ENCODE measurements at places on chromosomes 6 and 20. TPM values are rescaled to one million over a fixed set of nuclear protein-coding genes. Genes with fewer than 3 reads are reported as not detected.

GRCh38 chr6:168126566-168127383 lies 47.8 kb upstream of the FRMD1 start:
- H3K27me3 ChIP-seq, result no peaks in the 10 kb centered on the region
- DNase-seq, result no peak
- no peak overlapping the region for H3K27ac ChIP-seq
- no peaks in the 10 kb centered on the region for H3K36me3 ChIP-seq

GRCh38 chr6:155782320-155782731 lies 326.7 kb upstream of the NOX3 start:
- peak; percentile 30 for DNase-seq
- no peaks in the 10 kb centered on the region for H3K36me3 ChIP-seq
- no peak overlapping the region for H3K27ac ChIP-seq
- no peaks in the 10 kb centered on the region for H3K4me1 ChIP-seq
- H3K4me3 ChIP-seq, result no peak overlapping the region

BHLHE23 gene
- not detected for total RNA-seq

- no peaks in the 10 kb centered on the region for H3K27me3 ChIP-seq
- no peak for DNase-seq
- no peak overlapping the region for H3K27ac ChIP-seq
- H3K36me3 ChIP-seq, result no peaks in the 10 kb centered on the region
- no peak overlapping the region for H3K4me3 ChIP-seq
- peaks cover 8% of the 10 kb centered on the region for H3K4me1 ChIP-seq
Observed at GRCh38 chr20:44471481-44471882, 4.2 kb upstream of the TTPAL start.

- no peak overlapping the region for H3K4me3 ChIP-seq
- H3K4me1 ChIP-seq, result peaks cover 5% of the 10 kb centered on the region
- H3K27ac ChIP-seq, result no peak overlapping the region
- DNase-seq, result no peak
Observed at GRCh38 chr6:110408901-110409300, 6.5 kb downstream of the DDO start.

SNAP25 gene
- total RNA-seq, result 12.5 TPM

TRIM31 gene
- total RNA-seq, result not detected

- DNase-seq, result no peak
- H3K4me3 ChIP-seq, result no peak overlapping the region
- no peaks in the 10 kb centered on the region for H3K4me1 ChIP-seq
- no peaks in the 10 kb centered on the region for H3K36me3 ChIP-seq
Observed at GRCh38 chr6:165511807-165512206, 151.2 kb downstream of the PDE10A start.

GRCh38 chr6:143058987-143059386 lies 1.7 kb upstream of the AIG1 start:
- no peak for DNase-seq
- no peaks in the 10 kb centered on the region for H3K36me3 ChIP-seq
- no peaks in the 10 kb centered on the region for H3K4me1 ChIP-seq
- H3K27ac ChIP-seq, result no peak overlapping the region
- H3K27me3 ChIP-seq, result no peaks in the 10 kb centered on the region
- H3K4me3 ChIP-seq, result no peak overlapping the region

CST1 gene
- total RNA-seq, result not detected

DNA sequence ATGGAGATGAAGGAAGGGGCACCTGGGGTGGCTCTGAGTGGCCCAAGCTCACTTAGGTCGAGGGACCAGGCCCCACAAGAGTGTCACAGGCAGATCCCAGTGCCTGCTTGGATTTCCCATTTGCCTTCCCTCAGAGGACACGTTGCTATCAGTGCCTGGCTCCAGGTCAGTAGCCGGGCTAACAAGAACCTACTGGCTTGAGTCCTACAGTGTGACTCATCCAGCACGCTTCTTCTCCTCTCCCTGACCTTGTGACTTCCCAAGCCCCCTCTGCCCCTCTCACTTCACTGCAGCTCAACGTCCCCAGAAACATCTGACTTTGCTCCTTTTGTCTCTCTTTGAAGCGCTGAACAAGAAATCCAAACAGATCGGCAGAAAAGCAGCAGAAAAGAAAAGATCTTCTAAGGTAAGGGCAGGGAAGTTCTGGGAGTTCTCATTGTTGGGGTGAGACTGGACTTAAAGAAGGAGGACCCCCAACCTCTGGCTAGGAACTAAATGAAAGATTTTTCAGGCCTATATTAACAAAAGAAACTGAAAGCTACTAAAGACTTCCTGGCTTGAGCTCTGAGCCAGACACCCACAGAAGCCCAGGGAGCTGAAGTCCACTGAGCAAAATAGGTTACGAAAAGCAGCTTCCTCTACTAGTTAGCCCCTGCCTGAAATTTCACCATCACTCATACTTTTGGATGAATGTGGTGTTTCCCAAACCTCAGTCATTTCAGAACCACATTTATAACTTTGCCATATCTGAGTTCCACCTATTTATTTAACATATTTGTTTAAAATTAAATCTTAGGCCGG lies 21.5 kb downstream of the ASIP start:
- no peaks in the 10 kb centered on the region for H3K27me3 ChIP-seq
- DNase-seq, result peak; percentile 54
- H3K4me1 ChIP-seq, result peaks cover 9% of the 10 kb centered on the region
- H3K36me3 ChIP-seq, result no peaks in the 10 kb centered on the region
- H3K4me3 ChIP-seq, result no peak overlapping the region

DNA sequence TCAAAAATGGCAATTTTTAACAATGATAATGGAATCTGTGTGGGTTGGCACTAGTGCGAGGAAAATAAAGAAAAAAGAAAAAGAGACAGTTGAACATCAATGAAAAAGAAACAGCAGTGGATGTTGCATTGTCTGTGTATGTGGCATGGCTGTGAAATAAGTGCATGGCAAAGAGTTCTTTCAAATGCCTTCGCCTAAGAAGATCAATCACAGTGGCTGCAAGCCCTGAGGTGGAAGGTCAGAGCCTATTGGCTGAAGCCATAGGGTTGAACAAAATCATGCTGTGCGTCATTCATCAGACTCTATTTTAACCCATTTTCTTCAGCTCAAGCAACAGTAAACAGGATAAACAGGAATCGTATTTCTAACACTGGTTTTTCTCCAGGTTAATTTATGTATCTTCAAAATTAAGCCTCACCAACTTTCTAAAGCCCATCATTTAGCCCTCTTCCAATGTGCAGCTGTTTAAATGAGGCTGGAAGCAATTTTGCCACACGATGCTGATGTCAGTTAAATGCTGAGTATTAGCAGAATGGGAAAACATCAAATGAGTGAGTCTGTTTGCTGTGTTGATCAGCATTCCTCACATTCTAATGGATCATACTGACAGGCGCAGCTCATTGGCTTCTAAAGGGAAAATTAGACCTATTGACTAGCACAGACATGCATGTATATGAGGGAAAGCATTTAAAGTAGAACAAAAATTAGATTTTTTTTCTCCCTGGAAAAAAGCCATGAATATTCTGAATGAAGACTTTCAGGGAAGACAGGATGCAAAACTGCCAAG lies 955.9 kb upstream of the EYS start:
- no peaks in the 10 kb centered on the region for H3K4me1 ChIP-seq
- H3K36me3 ChIP-seq, result no peaks in the 10 kb centered on the region
- H3K4me3 ChIP-seq, result no peak overlapping the region
- no peaks in the 10 kb centered on the region for H3K27me3 ChIP-seq

- H3K4me1 ChIP-seq, result no peaks in the 10 kb centered on the region
- DNase-seq, result no peak
- H3K27ac ChIP-seq, result no peak overlapping the region
- H3K4me3 ChIP-seq, result no peak overlapping the region
- H3K36me3 ChIP-seq, result no peaks in the 10 kb centered on the region
Observed at GRCh38 chr6:38603966-38604365, 35.8 kb downstream of the BTBD9 start.

- H3K4me3 ChIP-seq, result peak overlapping the region; percentile 65
- peaks cover 28% of the 10 kb centered on the region for H3K4me1 ChIP-seq
- no peak for DNase-seq
- no peaks in the 10 kb centered on the region for H3K36me3 ChIP-seq
- no peaks in the 10 kb centered on the region for H3K27me3 ChIP-seq
Observed at GRCh38 chr6:70412252-70413113, 825 bp upstream of the FAM135A start.

DNA sequence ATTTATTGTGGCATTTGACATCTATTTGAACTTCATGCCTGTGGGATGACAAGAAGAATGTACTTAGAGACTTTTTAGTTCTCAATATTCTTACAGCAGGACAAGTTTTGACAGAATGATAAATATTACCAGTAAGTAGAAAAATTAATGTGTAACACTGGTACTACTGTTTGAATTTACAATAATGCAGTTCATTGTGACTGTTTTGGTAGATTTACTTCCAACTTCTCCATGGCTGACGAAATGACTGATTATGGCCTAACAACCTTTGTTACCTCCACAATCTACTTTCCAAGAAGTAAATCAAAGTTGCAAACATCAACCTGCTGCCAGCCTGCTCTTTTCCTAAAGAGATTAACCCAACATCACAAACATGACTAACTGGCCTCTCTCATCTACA lies 38.5 kb downstream of the PAK5 start:
- no peaks in the 10 kb centered on the region for H3K36me3 ChIP-seq
- peaks cover 9% of the 10 kb centered on the region for H3K4me1 ChIP-seq
- H3K27me3 ChIP-seq, result no peaks in the 10 kb centered on the region
- DNase-seq, result no peak
- no peak overlapping the region for H3K27ac ChIP-seq

BPIFA1 gene
- not detected for total RNA-seq

NR2E1 gene
- total RNA-seq, result 1.2 TPM
